T-cell (primary cell): ENCODE measurements at places on chromosomes 2 and 18.

GRCh38 chr2:4180631-4181030, 477.3 kb downstream of the DCDC2C start:
- no peak for DNase-seq
- no peak overlapping the region for H3K4me3 ChIP-seq
- no peaks in the 10 kb centered on the region for H3K36me3 ChIP-seq
- H3K27me3 ChIP-seq, result no peaks in the 10 kb centered on the region
- H3K27ac ChIP-seq, result no peak overlapping the region
- H3K4me1 ChIP-seq, result no peaks in the 10 kb centered on the region

DNA sequence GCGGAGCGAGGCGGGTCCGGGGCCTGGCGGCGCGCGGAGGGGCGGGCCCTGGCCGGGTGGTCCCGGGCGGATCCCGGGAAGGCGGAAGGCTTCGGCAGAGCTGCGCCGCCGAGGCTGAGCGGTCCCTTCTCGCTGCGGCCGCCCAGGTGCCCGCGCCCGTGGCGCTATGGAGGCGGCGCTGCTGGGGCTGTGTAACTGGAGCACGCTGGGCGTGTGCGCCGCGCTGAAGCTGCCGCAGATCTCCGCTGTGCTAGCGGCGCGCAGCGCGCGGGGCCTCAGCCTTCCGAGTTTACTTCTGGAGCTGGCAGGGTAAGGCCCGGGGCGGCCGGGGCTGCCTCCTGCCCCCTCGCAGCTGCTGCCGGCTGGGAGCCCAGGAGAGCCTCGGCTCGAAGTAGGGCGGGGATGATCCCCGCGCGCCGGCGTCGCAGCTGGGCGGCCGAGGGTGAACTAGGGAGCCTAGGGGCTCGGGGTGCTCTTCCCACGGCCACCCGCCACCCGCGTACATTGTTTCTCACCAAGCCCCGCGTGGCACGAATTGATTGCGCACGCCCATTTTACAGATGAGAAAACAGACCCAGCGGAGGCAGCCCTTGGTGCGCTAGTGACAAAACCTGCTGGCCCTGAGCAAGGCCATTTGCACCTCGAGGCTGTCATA, at the start of gene SLC66A3:
Gene SLC66A3, plus strand, starts transcription at position 87 of the 655 bp plus-strand sequence. Its CDS starts 80 bp downstream, at position 167.
- H3K4me1 ChIP-seq, result peaks cover 8% of the 10 kb centered on the region
- no peaks in the 10 kb centered on the region for H3K27me3 ChIP-seq
- peak within 1 kb of the TSS; percentile 79 for H3K27ac ChIP-seq
- H3K4me3 ChIP-seq, result peak within 1 kb of the TSS; percentile 69
- H3K36me3 ChIP-seq, result no peaks in the 10 kb centered on the region
- peak; percentile 70 for DNase-seq

DNA sequence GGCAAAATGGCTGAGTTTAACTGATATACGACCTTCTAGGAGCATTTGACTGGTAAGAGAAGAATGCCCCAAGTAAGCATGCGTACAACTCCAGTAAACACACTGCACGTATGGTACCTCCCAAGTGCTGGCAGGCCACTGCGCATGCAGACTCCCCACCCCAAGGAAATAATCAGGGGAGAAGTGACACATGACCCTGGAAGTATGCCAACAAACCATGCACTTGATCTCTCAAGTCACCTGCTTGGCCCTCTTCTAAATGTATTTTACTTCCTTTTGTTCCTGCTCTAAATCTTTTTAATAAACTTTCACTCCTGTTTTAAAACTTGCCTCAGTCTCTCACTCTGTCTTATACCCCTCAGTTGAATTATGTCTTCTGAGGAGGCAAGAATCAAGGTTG, 129.8 kb upstream of the COL5A2 start:
- H3K36me3 ChIP-seq, result no peaks in the 10 kb centered on the region
- H3K27ac ChIP-seq, result no peak overlapping the region
- no peak for DNase-seq

DNA sequence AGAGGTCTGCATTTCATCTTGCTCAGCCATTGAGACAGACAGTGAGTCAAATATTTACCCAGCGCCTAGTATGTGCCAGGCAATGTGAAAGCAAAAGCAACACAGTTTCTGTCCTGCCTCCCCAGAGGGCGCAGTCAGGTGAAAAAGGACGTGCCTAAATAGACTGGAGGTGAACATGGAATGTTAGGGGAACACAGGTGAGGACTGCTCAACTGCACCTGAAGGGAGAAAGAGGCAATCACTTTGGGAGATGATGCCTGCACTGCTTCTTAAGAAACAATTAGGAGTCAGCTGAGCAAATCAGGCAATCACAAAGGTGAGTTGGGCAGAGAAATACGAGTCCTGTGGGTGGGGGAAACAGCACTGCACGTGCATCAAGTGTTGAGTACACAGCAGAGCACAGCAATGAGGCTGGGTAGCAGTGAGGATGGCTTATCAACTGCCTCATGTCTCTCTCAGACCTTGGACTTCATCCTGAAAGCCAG, 218.3 kb upstream of the SMAD7 start:
- H3K4me1 ChIP-seq, result peaks cover 7% of the 10 kb centered on the region
- H3K4me3 ChIP-seq, result peak overlapping the region; percentile 23
- no peaks in the 10 kb centered on the region for H3K36me3 ChIP-seq
- no peaks in the 10 kb centered on the region for H3K27me3 ChIP-seq

- no peak for DNase-seq
- H3K27me3 ChIP-seq, result no peaks in the 10 kb centered on the region
- no peaks in the 10 kb centered on the region for H3K4me1 ChIP-seq
- no peaks in the 10 kb centered on the region for H3K36me3 ChIP-seq
- H3K27ac ChIP-seq, result no peak overlapping the region
These were observed 183.0 kb downstream of the MYO5B start for GRCh38 chr18:50011813-50012435.

- no peaks in the 10 kb centered on the region for H3K4me1 ChIP-seq
- no peaks in the 10 kb centered on the region for H3K27me3 ChIP-seq
- no peak overlapping the region for H3K4me3 ChIP-seq
- H3K36me3 ChIP-seq, result no peaks in the 10 kb centered on the region
- DNase-seq, result no peak
- no peak overlapping the region for H3K27ac ChIP-seq
These were observed 193.4 kb upstream of the NRXN1 start for GRCh38 chr2:51225377-51225776.

DNA sequence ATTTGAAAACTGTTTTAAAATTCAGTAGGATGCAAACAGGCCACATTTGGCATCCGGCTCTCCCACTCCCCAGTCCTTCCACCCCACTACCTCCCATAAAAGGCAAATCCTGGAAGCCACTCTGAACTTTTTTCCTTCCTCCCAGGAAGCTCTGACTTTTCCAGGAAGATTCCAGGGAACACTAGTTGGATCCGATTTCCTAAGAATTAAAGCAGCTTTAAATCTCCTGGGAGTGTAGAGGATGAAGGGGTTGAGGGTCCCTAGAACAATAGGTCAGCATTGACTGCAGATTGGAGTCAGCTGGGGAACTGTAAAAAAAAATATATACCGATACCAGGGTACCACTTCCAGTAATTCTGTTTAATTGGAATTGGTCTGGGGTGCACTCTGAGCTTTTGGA, 76.9 kb downstream of the CRIM1 start:
- no peak for DNase-seq
- no peak overlapping the region for H3K27ac ChIP-seq
- no peaks in the 10 kb centered on the region for H3K4me1 ChIP-seq
- H3K4me3 ChIP-seq, result no peak overlapping the region
- H3K36me3 ChIP-seq, result no peaks in the 10 kb centered on the region
- H3K27me3 ChIP-seq, result no peaks in the 10 kb centered on the region

- H3K27ac ChIP-seq, result no peak overlapping the region
- H3K27me3 ChIP-seq, result no peaks in the 10 kb centered on the region
- no peak overlapping the region for H3K4me3 ChIP-seq
- H3K36me3 ChIP-seq, result no peaks in the 10 kb centered on the region
- peaks cover 17% of the 10 kb centered on the region for H3K4me1 ChIP-seq
- DNase-seq, result no peak
These were observed 276.7 kb downstream of the DSEL start for GRCh38 chr18:67239826-67240225.

DNA sequence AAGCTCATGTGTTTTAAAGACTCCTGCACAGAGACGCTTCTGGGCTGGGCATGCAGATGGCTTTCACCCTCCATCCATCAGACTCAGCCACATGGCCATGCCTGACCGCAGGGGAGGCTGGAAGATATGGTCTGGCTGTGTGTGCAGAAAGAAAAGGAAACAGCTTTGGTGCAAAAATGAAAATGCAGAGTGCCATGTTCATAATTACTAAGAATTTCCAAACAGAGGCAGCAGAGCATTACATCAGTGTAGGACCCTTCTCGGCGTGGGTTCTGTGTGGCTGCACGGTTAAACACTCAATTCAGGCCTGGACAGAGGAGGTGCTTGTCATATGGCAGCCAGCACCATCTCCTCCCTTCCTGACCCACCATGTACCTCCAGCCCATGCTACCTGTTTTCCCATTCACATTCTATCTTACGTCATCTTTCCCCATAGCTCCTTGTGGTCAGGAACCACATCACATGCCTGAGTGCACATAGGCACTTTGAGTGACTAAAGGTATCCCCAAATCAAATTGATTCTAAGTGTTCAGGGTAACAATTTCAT, 200.3 kb upstream of the ID2 start:
- H3K27me3 ChIP-seq, result no peaks in the 10 kb centered on the region
- no peak for DNase-seq
- peaks cover 72% of the 10 kb centered on the region for H3K4me1 ChIP-seq

DNA sequence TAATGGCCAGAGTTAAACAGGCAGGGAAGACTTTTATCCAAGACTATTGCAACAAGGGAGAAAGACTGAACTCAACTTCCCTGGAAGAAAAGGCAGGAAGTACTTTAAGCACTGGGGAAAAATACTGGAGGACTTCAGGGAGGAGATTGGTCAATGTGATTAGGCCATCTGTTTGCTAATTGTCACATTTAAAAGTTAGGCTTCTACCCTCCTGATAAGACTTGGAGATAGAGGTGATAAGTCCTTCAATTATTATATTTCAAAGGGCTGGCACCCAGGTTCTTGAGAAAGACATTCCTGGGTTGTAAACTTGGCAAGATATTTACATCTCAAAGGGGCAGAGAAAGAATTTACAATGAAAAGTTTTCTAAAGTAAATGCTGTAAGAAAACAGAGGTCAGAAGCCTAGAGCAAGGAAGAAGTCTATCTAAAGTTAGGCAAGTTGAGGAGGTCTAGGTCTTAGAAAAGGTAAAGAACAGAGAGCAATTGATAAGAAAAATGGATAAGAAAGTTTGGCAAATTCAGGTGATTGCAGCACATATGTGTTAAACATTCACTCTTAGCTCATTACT, 48.4 kb downstream of the DTNA start:
- H3K36me3 ChIP-seq, result no peaks in the 10 kb centered on the region
- H3K4me3 ChIP-seq, result no peak overlapping the region
- H3K27me3 ChIP-seq, result no peaks in the 10 kb centered on the region
- no peak overlapping the region for H3K27ac ChIP-seq

GRCh38 chr2:46305767-46306166, 8.6 kb downstream of the EPAS1 start:
- H3K4me3 ChIP-seq, result no peak overlapping the region
- DNase-seq, result no peak
- H3K27ac ChIP-seq, result no peak overlapping the region
- H3K27me3 ChIP-seq, result no peaks in the 10 kb centered on the region
- no peaks in the 10 kb centered on the region for H3K36me3 ChIP-seq

DNA sequence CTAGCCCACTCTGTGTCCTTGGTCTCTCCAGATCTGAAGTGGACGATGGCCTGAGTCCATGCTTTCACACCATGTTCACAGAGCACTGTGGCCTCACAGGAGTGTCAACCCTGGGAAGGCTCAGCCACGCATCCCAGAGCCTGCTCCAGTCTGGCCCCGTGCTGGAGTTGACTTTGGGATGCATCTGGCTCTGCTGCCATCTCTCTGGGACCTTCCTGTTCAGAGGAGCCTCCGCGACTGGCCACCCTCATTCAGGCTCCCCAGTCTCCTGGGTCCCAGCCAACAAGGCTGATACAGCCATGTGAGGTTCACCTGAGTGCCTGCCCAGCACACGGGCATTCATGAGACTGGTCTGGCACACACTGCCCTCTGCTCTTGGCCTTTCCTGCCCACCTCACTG, 199.7 kb upstream of the RAB6C start:
- no peak for DNase-seq
- H3K36me3 ChIP-seq, result no peaks in the 10 kb centered on the region
- peaks cover 29% of the 10 kb centered on the region for H3K27me3 ChIP-seq
- H3K4me1 ChIP-seq, result no peaks in the 10 kb centered on the region
